AG04449 (cell line): ENCODE measurements at places on chromosomes 16 and 17.

DNA sequence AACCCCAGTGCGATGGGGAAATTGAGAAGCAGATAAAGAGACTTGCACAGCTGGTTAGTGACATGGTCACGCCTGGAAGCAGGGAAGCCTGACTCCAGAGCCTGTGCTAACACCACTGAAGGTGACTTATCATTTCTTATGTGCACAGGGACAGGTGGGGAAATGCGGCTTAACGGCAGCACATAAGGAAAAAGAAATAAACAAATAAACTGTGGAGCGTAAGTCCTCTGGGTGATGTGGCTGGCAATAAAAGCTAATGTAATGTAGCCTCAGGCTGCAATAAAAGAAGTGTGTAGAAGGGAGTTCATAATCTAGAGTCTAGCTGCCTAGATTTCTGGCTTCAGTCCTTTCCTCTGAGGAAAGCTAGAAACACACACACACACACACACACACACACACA lies 10.6 kb downstream of the CDH11 start:
- no peak for DNase-seq

DNA sequence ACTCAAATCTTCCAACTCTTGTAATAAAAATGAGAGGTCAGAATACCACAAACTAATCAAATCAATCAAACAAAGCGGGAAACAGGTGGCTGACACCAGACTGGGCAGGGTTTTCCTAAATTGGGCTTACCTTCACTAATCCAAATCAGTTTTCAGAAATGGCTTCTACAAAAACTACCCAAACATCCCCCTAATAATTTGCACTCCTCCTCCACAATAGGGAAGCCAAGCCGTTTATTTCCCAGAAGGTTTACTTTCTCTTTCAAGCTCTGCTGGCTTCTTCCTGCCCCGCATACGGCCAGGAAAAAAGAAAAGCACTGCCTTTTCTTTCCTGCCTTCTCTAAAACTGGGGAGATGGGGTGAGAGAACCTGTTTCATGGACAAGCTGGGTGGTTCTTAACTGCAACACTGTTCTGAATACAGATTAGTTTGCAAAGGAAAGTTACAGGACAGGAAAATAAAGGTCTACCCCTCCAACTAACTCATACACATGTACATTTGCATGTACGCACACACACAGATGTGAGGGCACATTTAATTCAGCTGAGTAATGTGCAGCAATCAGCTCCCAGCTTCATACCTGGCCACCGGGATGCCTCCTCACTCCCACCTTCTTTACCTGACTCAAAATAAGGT lies 9.2 kb downstream of the STAT3 start:
- no peak for DNase-seq

DNA sequence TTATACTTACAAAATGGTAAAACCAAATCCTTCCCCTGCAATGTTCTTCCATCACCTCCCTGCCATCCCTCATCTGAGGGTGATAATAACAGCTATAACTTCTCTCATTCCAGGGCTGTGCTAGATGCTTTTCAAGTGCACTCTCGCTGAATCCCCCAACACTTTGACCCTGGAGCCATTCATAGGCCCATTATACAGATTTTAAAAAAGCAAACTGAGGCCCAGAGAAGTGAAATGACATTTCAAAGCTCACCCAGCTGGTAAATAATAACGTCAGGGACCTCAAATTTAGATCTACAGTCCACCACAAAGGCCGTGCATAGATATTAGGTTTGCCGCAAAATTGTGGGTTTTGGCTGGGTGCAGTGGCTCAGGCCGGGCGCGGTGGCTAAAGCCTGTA lies 378.8 kb downstream of the SLC39A11 start:
- no peak for DNase-seq

DNA sequence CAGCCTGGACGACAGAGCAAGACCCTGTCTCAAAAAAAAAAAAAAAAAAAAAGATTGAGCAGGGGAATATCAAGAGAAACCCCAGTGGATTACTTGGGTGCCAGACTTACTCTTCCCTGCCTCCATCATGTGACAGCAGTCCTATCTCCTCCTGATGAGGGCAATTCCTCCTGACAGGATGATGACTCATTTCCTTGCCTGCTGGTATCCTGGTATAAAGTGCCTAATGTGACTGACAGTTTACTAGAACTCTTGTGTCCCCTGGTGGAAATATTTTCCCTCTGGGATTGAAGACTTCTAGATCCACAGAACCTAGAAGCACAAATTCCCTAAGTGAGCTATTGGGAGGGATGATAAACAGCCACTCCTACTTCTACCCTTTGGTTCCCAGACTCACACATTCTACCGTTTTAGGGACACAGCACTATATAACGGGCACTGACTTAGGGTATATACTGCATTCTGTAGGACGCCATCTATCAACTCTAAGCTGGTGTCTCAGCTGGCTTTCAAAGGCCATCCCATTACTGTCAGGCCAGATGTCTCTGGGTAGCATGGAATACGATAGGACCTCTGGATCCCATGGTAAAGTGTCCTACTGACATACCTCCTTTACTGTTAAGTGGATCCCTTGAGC lies 114.6 kb upstream of the MED13 start:
- DNase-seq: no peak

DNA sequence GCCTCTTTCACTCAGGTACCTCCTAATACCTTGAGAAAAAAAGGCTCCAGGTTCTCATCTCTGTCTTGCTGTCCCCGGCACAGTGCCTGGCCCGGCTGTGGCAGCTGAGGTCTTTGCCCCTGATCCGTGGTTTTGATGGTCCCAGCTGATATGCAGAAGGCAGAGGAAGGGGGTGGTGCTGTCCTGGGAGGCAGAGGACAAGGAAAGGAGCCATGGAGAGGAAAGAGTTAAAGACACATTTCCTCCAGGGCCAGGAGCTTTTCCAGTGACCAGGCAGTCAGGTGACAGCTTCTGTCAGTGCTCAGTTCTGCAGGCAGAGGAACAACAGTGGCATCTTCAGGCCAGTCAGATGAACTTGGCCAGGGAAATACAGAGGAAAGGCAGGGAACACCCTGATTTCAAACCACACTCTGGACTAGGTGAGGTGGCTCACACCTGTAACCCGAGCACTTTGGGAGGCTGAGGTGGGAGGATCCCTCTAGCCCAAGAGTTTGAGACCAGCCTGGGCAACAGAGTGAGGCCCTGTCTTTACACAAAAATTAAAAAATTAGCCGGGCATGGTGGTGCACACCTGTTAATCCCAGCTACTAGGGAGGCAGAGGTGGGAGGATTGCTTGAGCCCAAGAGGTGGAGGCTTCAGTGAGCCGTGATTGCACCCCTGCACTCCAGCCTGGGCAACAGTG lies 3.3 kb upstream of the COG1 start:
- no peak for DNase-seq

- DNase-seq: no peak
Observed at GRCh38 chr16:1260101-1260680, 4.3 kb downstream of the TPSD1 start.

GRCh38 chr16:52592778-52593177 lies 45.8 kb upstream of the TOX3 start:
- no peak for DNase-seq

- peak; percentile 78 for DNase-seq
Observed at GRCh38 chr17:12765548-12765947, 23.8 kb upstream of the ARHGAP44 start.

DNA sequence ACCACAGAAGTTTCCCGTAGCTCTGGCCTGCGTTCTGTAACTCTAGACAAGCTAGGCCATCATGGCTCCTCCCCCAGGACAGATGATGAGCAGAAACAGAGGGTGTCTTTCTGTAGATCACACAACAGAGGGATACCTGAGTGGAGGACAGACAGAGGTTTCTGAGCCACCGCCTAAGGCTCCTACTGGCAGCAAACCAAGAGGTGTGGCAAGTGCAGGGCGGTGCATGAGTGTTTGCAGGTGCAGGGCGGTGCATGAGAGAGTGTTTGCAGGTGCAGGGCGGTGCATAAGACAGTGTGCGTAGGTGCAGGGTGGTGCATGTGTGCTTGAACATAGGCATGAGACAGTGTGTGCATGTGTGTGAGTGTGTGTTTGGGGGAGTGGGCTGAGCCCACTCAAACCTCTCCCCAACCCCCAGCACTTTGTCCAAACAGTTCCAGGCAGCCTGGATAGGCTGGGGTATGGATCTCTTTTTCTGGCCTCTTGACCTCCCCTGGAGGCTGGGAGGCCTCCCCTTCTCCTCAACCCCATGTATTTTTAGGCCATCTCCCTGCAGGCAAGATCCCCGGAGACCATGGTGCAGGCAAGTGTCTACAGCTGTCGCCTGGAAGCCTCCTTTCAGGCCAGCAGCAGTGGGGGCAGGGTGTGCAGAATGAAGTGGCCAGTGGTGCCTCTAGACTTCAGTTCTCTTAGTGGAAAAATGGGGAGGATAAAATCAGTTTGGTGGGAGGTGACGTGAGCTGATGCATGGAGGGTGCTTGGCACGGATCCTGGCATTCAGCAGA lies 53.4 kb upstream of the CBX4 start:
- no peak for DNase-seq

- DNase-seq: no peak
Observed at GRCh38 chr16:51757505-51757904, 606.4 kb upstream of the SALL1 start.

DNA sequence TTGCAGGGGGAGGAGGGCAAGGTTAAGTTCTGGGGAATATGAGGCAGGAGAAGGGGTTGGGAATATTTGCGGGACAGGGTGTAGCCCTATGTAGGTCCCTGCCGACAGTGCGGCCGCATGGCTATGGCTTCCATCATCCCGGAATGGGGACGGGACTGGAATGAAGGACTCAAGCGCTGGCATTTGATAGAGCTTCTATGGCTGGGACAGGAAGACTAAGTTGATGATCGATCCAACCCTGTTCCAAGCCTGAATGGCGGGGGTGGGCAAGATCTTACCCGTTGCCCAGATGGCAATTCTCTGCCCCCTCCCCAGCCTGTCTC lies 47.1 kb downstream of the SRCIN1 start:
- DNase-seq: no peak

- no peak for DNase-seq
Observed at GRCh38 chr16:55118701-55119260, 188.1 kb downstream of the IRX5 start.

- DNase-seq: no peak
Observed at GRCh38 chr17:38674014-38674748, 576 bp downstream of the EPOP start.

- DNase-seq: no peak
Observed at GRCh38 chr17:6796017-6796886, 20.2 kb downstream of the FBXO39 start.
